Liver (tissue), 10 donors: ENCODE measurements at places on chromosomes 7 and 10.

DNA sequence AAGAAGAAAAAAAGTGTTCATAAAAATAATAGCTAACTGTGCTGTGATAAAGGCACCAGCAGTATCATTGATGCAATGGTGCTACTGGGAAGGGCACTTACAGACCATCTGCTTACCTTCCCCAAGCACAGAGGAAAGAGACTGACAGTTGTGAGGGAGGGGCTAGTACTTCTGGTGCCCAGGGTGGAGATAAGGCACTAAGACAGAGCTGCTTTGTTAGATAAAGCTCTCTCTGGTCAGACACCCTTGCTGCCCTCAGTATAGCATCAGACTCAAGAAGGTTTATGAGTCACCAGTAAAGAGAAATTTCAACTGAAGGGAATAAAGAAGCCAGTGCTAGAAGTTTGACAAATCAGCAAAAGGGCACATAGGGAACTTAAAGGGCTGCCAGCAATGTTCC, 325.6 kb downstream of the HPSE2 start:
- DNase-seq: no peak

GRCh38 chr10:58772758-58773157, 260.1 kb downstream of the BICC1 start:
- no peak for DNase-seq

DNA sequence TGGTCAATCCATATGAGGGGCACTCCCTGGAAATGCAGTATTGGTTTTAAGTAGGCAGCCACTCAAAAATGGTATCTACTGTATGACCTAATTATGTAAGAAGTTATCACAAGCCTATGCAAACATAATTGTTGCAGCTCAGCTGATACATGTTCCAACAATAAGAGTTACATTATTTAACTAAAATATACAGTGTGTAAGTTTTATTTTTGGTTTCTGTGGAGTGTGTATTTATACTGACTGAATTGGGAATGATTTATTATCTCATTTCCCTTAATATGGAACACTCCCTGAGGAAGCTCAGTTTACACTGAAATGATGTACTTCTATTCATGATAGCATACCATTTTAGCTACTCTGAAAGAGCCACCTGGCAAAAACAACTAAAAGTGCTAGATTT, 2.6 kb upstream of the ING3 start:
- DNase-seq: no peak

GRCh38 chr10:48899781-48900180, 39.9 kb downstream of the LRRC18 start:
- DNase-seq: no peak

GRCh38 chr7:22435105-22435504, 64.9 kb downstream of the STEAP1B start:
- DNase-seq: no peak
